ENCODE measurements at places on chromosomes 6 and 20. TPM values are rescaled to one million over a fixed set of nuclear protein-coding genes. Genes with fewer than 3 reads are reported as not detected.

The BMP2 gene
- 34.2 TPM for total RNA-seq

The TMEM30A gene
- total RNA-seq = 341 TPM

The C6orf163 gene
- 2.9 TPM for total RNA-seq

The SLC17A2 gene
- not detected for total RNA-seq

The RIPOR3 gene
- not detected for total RNA-seq
